Stimulated activated CD8-positive, alpha-beta memory T cell treated with anti-CD3 and anti-CD28 coated beads, Interleukin-4, amount 100 ng/mL, for 1 hour (primary cell): ENCODE measurements at places on chromosomes 2 and 18.

GRCh38 chr2:16235747-16236146 lies 295.4 kb downstream of the MYCN start:
- no peak for DNase-seq

DNA sequence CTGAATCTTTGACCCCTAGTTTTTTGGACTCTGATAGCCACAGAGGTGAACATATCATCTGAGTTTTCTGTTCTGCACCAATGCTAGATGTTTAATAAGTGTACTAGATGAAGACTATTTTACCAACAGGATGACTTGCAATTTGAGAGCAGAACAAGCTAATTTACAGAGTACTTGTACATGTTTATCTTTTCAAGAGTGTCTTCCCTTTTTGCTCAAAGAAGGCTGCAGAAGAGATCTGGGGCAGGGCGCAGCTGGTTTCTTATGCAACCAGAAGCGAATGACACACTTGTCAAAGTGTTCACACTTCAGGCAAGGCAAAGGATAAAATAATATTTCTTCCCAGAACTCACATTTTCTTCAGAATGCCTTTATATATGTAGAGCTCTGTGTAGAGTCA lies 86.0 kb downstream of the VWA3B start:
- no peak for DNase-seq

- DNase-seq, result no peak
Observed at GRCh38 chr2:138550670-138551287, 49.2 kb downstream of the SPOPL start.

DNA sequence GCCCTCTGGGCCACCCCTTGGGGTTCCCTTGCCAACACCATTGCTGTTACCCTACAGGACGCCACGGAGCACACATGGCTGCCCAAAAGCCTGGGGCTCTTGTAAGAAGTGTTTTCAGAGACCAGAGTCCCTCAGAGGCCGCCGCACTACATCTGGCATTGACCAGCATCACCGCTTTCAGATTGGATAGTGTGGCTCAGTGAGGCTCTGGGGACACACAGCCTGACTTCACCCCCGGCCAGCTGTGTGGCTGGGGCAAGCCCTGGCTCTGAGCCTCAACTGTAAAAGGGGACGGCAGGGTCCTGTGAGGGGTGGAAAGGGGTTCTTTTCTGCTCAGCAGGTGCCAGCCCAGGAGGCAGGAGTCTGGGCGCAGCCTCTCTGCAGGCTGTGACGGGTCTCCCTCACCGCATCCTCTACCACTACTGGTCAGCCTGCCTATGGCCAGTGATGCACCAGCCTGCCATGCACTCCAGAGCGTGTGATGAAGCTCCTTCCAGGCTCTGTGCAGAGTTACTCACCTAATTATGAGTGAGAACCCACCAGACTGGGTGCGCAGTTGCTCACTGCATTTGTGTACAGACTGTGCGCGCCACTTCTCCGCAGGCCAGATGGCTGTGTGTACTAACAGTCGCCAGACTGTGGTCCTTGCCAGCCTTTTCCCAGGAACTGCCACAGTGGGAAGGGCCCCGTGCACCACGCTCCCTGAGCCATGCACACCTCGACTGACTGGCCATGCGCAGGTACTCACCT lies 10.7 kb upstream of the OTOF start:
- DNase-seq, result no peak

DNA sequence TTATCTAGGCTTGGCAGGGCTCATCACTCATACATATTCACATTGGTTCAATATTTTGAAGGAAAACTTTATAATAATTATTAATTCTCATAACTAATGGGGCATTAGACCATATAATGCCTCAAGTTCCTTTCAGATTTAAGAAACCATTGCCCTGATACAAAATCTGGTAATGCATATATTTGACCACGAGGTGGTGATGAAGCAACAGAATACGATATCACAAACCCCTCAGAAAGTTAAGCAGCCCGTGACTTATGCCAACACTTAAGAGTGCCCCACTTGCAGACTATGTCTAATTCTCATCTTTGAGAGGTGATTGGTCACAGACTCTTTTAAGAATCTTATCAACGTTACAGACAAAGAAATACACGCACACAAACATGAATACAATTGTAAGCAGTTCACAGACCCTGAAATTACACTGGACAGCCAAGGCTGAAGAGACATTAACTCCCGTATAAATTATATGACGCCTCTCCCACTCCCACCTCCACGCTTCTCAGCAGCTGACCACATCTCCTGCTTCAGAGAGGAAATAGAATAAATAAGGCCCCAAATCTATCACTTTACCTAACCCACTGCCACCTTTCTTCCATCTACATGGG lies 20.7 kb upstream of the DNAH6 start:
- DNase-seq, result no peak

- no peak for DNase-seq
Observed at GRCh38 chr2:152399003-152399402, 64.0 kb downstream of the FMNL2 start.

DNA sequence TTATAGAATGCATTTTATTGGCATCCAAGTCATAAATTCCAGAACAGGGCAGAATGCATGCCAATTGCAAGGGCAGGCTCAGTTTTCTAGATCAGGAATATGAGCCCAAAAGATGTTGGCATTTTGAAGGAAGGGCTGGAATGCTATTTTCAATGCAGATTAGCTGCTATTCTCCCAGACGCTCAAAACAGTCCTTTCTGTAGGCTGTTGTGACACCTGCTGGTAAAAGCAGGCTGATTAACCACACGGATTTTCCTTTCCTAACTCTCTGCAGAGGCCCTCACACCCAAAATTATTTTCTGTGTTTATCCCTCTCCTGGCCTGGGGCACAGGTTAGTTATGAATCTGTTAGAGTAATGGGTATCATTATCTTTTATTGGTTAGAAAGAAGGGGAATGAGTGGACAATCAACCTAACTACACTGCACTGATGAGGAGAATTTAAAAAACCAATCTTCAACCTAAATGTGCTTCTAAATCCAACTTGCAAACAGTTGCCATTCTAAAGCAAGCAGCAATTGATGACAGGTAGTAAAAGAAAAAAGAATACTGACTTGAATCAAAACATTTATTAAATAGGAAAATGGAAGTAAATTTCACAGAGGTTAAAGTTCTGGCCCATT lies 94.0 kb downstream of the PLA2R1 start:
- DNase-seq, result no peak

GRCh38 chr2:151020411-151020810 lies 241.3 kb downstream of the RBM43 start:
- no peak for DNase-seq

DNA sequence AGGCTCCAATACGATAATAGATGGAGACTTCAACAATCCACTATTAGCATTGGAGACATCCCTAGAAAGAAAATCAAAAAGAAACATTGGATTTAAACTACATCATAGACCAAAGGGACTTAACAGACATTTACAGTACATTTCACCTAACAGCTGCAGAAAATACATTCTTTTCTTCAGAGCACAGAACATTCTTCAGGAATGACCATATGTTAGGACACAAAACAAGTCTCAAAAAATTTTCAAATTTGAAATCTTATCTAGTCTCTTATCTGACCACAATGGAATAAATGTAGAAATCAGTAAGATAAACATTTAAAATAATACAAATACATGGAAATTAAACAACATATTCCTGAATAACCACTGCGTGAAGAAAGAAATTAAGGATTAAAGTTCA lies 68.7 kb downstream of the STRADB start:
- DNase-seq, result no peak

- DNase-seq, result no peak
Observed at GRCh38 chr2:169664978-169665930, 29.0 kb downstream of the CFAP210 start.

DNA sequence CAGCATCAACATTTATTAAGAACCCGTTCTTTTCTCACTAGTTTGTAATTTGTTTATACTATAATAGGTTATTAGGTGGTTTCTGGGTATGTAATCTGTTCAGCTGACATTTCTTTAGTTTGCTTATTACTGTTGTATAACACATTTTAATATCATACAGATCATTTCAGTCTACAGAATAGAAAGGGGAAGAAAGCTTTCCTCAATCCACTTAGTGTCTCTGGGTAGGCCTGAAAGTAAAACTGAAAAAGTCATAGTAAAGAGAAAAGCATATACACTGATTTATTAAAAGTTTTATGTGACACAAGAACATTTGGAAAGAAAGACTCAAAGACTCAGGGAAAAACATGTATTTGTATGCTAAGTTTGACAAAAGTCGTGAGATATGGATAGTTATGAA lies 16.8 kb upstream of the KCNJ3 start:
- DNase-seq, result no peak

DNA sequence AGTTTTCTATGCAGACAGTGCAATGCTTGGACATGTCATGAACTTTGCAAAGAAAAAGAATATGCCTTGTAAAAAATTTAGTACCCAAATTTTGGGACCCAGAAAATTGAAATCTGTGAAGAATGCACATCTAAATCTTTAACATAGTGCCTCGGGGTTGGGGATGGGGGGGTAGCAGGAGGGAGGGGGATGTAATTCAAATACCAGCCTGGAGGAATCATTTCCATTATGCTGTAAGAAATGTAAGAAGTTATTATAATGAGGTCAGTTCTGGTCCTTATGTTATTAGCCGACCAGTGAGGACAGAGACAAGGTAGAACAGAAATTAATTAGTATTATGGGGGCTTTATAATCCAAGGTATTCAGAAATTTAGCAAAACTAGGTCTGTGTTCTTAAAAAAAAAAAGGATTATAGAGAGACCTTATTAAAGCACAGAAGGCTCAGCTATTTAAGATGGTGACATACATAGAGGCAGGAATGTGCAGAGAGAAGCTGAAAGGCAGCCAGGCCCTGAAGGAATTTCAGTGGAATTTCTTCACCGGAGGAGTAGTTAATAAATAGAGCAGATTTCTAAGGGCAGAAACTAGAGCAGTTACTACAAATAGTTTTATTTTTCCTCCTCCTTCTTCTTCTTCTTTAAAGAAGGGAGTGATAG lies 89.0 kb upstream of the RBMS1 start:
- DNase-seq, result no peak

- no peak for DNase-seq
Observed at GRCh38 chr2:239951129-239951734, 73.9 kb downstream of the NDUFA10 start.

DNA sequence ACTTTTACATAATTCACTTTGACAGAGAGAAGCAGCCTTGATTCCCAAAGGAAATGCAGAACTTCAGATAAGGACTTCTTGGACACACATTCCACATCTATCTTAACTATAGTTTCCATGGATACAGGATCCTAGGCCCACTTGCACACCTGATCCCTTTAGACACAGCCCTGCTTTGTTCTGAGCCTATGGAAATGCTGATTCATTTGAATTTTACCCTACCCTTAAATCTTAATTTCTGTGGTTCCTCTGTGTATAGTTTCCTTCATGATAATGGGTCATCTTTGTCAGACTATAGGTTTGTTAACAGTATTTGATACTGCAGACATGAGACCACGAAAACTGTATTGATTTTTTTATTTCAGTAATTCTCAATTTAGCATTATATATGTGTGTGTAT lies 77.4 kb downstream of the ACTR3 start:
- no peak for DNase-seq

DNA sequence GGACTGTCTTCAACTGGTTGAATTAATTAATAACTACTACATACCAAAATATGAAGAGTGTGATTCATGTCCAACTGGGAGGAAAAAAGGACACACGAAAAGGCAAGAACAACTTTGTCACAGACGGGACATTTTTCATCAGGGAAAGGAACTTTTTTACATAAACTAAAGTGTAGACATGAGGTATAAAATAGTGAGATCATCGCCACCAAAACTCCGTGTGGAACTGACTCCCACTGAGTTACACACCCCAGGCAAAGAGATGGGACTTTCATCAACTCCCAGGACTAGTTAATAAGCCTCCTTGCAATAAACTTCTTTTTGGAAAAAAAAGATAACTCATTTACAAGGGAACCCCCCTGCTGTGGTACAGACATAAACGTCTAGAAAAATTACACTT lies 12.9 kb upstream of the NMI start:
- no peak for DNase-seq

- DNase-seq, result no peak
Observed at GRCh38 chr2:227010433-227010832, 153.6 kb downstream of the COL4A4 start.

GRCh38 chr2:7190587-7191324 lies 273.5 kb downstream of the RNF144A start:
- no peak for DNase-seq

DNA sequence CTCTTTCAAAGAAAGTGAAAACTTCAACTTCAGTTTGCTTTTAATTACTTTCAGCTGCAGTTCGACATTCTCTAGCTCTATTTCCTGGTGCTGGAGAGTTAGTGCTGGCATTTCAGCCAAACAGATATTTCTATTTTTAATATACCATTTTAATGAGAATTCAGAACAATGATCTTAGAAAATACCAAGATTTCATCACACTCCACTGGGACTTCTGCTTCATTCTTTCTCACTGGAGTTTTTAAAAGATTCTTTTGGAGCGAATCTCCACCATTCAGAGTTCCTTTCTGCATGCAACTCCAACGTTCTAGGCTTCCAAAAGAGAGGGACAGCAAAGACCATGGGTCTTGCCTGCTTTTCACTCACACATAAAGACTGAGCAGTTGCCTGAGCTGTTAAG lies 94.2 kb downstream of the CABLES1 start:
- no peak for DNase-seq

GRCh38 chr2:62206024-62206423 lies 10.1 kb downstream of the B3GNT2 start:
- no peak for DNase-seq

DNA sequence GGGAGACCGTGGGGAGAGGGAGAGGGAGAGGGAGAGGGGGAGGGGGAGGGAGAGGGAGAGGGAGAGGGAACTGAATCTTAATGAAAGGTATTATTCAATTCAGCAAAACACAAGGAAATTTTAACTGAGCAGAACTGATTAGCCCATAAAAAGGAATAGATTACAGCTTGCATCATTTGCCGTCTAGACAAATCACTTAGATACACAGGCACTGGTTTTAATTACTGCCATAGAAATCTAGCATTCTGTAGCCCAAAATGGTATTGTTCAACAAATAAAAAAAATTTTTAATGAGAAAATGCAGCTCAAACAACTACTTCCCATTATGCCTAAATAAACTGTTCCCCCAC lies 7.9 kb upstream of the KCNF1 start:
- DNase-seq, result no peak

DNA sequence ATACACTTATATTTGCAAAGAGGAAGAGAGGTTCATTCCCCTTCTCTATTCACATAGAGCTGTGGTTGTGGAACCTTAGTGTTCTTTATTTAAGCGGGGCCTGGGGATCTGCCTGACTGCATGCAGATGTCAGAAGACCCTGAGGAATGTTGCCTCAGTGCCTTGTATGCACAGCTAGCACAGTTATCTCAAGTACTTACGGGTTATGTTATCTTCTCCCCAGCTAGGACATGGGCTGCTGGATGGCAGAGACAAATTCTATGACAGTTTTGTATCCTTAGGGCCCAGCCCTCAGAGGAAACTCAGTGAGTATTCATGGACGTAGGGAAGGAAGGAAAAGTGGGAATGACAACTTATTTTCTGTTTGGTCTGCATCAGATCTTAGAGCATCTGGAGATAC lies 37.7 kb upstream of the RTN4 start:
- no peak for DNase-seq

DNA sequence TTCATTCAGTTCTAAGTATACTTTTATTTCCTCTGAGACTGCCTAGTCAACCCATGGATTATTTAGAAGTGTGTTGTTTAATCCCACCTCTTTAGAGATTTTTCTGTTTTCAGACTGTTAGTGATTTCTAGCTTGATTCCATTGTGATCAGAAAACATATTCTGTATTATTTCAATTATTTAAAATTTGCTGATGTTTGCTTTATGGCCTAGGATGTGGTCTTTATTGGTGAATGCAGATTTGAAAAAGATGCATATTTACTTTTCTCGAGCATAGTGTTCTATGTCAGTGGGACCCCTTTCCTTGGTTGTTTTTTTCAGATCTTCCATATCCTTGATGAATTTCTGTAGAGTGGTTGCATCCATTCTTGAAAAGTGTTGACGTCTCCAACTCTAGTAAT lies 487.2 kb upstream of the HS6ST1 start:
- no peak for DNase-seq
